WERI-Rb-1 (cell line): ENCODE measurements at places on chromosomes 7 and 10.

- DNase-seq: no peak
These were observed 38.0 kb upstream of the SLC25A13 start for GRCh38 chr7:96359876-96360275.

DNA sequence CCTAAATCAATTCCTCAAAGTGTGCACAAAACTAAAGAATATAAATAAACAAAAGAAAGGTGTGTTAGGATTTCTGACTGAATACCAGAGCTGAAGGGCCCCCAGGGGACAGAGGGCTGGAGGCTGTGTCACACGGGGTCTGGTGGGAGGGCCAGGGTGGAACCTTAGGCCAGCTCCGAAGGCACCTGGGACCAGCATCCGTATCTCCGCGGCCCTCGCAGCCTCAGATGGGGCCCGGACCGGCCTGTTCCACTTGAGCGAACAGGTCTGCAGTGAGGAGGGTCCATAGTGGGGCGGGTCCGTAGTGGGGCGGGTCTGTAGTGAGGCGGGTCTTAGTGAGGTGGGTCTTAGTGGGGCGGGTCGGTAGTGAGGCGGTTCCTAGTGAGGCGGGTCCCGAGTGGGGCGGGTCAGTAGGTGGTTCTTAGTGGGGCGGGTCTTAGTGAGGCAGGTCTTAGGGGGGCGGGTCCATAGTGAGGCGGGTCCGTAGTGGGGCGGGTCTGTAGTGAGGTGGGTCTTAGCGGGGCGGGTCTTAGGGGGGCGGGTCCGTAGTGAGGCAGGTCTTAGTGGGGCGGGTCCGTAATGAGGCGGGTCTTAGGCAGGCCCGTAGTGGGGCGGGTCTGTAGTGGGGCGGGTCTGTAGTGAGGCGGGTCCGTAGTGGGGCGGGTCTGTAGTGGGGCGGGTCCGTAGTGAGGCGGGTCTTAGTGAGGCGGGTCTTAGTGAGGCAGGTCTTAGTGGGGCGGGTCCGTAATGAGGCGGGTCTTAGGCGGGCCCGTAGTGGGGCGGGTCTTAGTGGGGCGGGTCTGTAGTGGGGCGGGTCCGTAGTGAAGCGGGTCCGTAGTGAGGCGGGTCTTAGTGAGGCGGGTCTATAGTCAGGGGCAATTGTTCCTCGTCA is 15.1 kb downstream of the GPR146 start:
- DNase-seq: peak; percentile 95

DNA sequence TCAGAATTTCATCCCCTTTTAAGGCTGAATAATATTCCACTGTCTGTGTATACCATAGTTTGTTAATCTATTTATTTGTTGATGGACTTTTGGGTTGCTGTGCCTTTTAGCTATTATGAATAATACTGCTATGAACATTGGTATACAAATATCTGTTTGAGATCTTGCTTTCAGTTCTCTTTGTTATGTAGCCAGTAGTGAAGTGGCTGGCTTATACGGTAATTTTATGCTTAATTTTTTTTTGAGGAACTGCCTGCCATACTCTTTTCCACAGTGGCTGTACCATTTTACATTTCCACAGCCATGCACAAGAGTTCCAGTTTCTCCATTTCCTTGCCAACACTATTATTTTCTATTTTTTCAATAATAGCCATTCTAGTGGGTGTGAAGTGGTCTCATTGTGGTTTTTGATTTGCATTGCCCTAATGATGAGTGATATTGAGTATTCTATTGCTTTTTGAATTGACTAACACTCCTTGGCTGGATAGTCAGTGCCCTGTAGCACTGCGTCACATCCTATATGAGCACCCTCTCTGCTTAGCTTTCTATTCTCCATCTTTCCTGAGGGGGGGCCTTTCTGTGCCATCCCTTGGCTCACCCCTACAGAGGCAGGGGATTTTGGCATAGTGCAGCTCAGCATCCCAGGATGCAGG is 29.4 kb upstream of the RAPGEF5 start:
- no peak for DNase-seq

GRCh38 chr7:145520284-145520683 is 596.3 kb upstream of the CNTNAP2 start:
- no peak for DNase-seq

DNA sequence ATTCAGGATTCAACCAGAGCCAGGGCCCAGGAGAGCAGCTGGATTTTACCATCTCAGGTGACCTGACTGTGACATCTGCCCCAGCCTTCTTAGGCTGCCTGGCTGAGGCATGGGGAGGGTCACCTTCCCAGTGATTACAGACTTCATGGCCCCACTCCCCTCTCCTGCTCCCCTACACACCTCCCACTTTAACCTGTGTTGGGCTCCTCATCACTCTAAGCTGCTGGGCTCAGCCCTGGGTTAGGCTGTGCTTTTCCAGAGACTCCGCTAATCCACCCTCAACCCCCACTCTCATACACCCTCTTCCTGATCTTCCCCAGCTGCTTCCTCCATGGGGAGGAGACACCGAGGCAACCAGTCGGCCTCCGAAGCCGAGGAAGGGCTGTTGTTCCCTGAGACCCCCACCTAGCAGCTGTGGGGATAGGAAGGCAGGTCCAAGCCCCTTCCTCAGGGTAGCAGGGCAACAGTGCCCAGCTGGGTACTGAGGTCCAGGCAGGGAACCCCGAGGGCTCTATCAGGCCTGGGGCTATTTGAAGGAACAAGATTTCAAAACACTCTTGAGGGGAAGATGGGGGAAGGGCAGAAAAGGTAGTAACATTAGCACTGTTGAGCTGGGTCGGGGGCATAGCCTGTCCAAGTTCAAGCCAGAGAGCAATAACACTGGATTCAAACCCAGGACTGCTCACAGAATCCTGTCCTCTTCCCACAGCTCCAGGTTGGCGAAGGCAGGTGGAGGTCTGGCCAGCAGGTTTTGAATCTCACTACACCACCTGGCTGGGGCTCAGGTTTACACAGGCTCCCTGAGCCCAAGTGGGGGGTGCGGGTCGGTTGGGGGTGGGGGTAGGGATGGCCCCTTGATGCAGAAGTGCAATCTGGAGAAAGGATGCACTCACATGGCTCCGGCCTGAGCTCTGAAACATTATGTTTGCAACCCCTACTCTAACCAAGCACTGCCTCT is 1.8 kb downstream of the IMPDH1 start:
- peak; percentile 94 for DNase-seq

- no peak for DNase-seq
These were observed 89.2 kb downstream of the AOAH start for GRCh38 chr7:36635091-36635490.

GRCh38 chr10:20948686-20949327 is 51.7 kb upstream of the NEBL start:
- peak; percentile 10 for DNase-seq

DNA sequence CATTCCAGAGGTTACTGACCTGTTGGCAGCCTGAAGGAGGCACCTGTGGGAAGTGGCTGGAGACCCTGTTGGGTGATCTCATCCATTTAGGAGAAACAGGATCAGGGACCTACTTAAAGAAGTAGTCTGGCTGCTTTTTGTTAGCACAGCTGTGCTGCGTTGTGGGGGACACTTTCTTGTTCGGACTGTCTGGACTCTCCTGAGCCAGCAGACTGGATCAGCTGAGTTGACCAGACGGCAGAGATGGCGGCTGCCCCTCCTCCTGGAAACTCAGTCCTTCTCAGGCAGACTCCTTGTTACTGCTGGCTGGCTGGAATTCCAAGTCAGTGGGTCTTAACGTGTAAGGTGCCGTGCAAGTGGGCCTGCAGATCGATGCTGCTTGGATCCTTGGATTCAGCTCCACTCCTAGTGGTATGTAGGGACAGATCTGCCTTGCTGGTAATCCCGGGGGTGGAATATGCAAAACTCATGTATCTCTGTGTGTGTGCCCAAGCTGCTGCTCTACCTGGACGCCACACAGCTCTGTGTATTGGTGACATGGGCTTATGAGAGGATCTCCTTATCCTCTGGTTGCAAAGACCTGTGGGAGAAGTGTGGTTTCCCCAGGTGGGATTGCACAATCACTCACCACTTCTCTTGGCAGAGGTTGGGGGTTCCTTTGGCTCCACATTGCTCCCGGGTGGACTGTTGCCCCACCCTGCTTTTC is 87.3 kb downstream of the CCSER2 start:
- no peak for DNase-seq

- no peak for DNase-seq
These were observed 2.8 kb downstream of the EEPD1 start for GRCh38 chr7:36155811-36156361.
